KG1 (cell line): ENCODE measurements at places on chromosomes 12 and 14.

DNA sequence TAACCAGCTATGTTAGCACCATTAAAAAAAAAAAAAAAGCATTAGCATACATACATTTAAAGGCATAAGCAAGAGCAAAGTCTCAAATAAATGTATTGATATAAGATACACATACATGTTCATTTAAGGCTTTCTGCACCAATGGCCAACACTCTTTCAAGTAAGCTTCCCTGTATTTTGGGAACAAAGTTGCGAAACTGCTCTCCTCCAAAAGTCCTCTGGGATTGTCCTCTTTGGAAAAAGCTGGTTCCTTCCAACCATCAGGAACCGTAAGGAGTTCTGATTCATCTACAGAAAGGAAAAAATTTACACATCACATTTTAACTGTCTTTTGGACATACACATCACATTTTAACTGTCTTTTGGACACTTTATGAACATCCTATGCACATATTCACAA lies 3.2 kb downstream of the KRR1 start:
- DNase-seq: no peak

DNA sequence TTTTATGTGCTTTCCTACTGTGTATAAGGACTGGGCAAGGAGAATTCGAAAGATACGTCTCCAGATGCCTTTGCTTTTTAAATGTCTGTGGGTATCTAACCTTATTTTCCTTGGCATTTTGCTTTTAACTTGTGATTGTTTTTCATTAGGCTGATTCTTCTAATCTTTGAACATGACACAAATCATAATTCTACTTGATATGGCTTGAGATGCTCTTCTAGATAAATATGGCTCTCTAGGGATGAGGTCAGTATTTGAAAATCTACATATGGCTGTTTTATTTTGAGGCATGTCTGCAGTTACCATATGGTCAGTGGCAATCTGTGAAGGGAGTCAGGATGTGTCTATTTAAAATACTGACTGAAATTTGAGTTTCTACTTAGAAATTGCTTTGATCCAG lies 139.2 kb downstream of the SLC2A13 start:
- DNase-seq: no peak

DNA sequence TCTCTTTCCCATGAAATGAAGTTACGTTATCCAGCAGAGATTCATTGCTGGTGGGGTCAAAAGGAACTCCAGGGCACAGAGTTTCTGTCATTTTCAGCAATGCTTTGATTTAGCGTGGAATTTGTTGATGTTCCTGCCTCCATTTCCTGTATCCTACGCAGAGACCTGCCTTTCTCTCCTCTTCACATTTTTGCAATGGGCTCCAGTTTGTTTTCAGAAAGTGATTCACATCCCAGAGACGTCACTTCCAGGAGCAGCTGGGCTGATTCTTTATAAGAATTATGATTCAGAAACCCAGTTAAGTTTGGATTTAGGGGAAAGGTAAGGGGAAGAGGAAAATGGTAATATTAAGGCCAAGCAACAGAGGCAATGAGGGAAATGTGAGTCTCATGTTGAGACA lies 11.6 kb downstream of the RNASE10 start:
- DNase-seq: no peak

GRCh38 chr14:101595887-101596721 lies 34.8 kb downstream of the DIO3 start:
- no peak for DNase-seq

DNA sequence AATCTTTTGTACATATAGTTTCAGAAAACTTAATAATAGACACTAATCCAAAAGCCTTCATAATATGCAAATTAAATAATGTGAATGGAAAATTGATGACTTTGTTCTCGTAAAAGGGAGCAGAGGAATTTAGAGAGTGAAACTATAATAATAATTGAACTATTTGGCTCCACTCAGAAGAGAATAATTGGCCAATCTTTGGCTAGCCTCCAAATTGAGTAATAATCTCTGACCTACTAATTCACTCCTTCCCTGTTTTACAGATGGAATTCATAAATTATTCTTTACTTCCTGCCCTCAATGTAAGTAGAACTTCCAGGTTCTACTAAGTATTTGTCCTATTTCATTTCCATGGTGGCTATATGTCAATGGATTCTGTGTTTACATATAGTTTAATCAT lies 15.8 kb downstream of the TRIM9 start:
- no peak for DNase-seq

GRCh38 chr14:104598910-104599273 lies 5.7 kb downstream of the TMEM179 start:
- no peak for DNase-seq

DNA sequence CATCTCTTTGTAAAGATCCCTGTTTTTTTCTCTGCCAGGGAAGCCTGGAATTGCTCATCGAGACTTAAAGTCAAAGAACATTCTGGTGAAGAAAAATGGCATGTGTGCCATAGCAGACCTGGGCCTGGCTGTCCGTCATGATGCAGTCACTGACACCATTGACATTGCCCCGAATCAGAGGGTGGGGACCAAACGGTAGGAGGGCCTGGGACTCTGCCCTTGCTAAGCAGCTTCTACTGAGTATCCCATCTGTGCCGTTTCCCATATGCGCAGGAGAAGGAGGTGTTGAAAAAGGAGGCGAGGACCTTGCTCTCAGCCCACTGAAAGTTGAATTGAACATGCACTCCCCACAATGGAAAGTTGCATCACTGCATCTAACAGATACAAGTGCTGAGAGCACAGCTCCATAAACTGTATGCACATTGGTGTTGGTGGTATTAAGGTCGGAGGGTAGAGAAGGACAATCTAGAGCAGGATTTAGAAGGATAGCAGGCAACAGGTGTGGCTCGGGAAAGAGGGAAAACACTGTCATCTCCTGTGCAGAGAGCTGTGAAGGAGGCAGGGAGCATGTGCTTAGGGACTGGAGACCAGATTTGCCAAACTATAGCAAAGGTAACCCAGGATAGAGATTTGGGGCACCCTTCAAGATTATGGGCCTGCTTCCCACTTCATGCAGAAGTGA lies 21.5 kb upstream of the TAMALIN start:
- no peak for DNase-seq
